MV-4-11 (cell line): ENCODE measurements at places on chromosomes 11 and 22.

- no peak for DNase-seq
Observed at GRCh38 chr22:36291831-36292740, 39.2 kb downstream of the APOL1 start.

- DNase-seq: no peak
Observed at GRCh38 chr11:8110396-8110795, 29.4 kb downstream of the TUB start.

- no peak for DNase-seq
Observed at GRCh38 chr11:66317322-66317722, 478 bp upstream of the CD248 start.

DNA sequence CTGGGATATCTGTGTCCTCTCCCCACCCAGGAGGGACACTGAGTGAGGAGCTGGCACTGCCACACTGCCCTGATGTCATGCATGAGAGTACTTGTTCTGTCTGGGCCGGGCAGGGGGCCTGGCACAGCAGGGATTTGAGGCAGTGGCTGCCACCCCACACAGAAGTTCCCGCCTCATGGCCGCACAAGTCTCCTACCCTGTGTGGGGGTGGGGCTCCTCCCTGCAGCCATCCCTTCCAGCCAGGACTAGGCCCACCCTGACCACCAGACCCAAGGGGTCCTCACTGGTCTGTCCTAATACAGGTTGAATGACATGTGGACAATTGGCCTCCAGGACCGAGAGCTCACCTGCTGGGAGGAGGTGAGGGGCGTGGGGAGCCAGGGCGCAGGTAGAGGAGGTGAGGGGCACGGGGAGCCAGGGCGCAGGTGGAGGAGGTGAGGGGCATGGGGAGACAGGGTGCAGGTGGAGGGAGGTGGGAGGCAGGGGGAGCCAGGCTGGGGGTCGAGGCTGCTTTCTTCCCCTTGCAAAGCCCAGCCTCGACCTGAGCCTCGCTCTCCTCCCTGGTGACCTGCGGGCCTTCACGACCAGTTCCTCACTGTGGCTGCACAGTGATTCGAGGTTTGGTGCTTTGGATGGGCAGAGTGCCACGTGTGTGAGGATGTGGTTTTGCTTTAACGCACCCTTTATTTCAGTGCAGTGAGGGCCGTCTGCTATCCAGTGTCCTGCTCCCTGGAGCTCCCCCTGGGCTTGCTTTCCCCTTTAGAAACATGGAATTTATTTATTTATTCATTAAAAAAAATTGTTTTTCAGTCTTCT is 7.4 kb downstream of the LZTR1 start:
- DNase-seq: no peak

DNA sequence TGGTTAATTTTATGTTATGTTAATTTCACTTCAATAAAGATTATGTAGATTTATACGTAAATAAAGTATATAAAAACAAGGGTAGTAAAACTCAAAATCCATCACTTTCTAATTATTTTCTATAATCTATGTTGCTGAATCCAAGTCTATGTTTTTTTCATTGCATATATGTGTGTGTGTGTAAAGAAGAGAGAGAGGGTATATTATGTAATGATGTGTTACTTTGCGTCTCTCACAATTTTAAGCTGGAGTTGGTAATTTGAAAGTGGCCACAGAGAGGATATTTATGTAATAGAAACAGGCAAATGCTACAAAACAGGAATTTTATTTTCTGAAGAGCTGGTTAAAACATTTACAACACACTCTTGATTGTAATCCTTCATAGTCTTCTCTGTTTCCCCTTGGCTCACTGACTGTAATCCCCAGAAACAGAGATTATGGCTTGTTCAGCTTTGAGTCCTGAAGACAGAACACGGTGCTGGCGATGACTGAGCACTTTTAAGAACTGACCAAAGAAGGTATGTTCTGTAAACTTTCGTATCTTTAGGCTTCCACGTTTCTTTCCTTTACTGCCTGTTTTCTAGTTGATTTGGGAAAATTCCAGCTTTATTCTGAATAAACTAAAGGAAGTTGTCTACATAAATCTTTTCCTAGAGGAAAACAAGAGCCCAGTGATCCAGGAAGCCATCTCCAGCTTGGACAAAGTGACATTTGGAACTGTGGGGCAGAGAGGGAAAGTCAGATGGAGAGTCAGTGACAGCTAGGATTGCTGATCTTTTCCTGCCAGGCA is 43.6 kb downstream of the OR2AG2 start:
- DNase-seq: no peak

GRCh38 chr11:4059424-4059823 is 35.2 kb upstream of the RRM1 start:
- no peak for DNase-seq

DNA sequence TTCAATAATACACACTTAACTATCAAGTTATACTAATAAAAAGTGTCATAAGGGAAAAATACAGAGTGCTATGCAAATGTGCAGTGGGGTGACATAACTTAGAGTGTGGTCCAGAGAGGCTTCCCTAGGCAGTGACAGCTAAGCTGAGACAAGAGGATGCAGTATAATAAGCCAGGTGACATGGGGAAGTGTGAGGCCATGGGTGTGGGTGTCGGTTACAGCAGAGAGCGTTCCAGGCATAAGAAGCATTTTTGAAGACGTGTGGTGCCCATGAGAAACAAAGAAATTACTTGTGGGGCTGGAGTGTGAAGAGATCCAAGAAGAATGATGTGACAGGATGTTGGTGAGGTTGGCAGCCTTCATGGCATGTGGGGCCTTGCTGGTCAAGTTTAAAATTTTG is 78.1 kb upstream of the PICALM start:
- DNase-seq: no peak

- no peak for DNase-seq
Observed at GRCh38 chr11:123086305-123086704, 24.4 kb upstream of the HSPA8 start.

DNA sequence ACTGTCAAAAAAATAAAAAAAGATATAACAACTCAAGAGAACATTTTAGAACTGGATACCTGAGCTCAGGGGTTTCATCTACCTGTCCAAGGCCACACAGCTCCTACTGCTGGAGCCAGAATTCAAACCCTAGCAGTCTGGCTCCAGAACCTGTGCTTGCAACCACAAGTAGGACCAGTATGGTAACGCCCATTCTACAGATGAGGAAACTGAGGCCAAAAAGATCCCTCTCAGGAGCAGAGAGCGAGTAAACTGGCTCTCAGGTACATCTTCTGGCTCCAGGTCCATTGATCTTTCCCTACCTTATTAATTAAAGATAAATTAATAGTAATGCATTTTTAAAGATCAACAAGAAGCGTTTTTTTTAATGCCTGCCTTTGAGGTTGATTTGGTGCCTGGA is 19.2 kb downstream of the P2RX3 start:
- DNase-seq: no peak

DNA sequence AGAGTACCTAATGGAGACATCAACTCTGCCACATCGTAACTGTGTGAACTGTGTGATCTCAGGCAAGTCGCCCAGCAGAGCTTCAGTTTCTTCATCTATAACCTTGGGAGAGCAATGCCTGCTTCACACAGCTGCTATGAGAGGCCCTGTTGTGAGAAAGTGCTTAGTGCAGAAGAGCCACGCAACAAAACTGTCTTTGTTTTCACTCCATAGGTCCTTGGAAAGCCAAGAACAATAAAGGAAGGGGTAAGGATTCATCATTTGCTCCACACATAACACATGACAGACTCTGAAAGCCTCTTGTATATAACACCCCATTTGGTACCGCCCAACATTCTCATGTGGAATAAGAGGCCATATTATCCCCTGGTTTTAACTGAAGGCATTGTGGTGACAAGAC is 231.9 kb upstream of the ISX start:
- DNase-seq: no peak

- DNase-seq: no peak
Observed at GRCh38 chr11:31879681-31880080, 68.6 kb upstream of the PAX6 start.

- peak; percentile 29 for DNase-seq
Observed at GRCh38 chr22:31451709-31452571, 37.7 kb downstream of the EIF4ENIF1 start.

- no peak for DNase-seq
Observed at GRCh38 chr11:17924713-17925112, 88.1 kb downstream of the SERGEF start.

GRCh38 chr11:94657629-94658028 is 90.5 kb downstream of the PIWIL4 start:
- no peak for DNase-seq
